ENCODE measurements at places on chromosomes 7 and 10. TPM values are rescaled to one million over a fixed set of nuclear protein-coding genes. Genes with fewer than 3 reads are reported as not detected.

Gene GARIN1A
- total RNA-seq = 8.2 TPM

DNA sequence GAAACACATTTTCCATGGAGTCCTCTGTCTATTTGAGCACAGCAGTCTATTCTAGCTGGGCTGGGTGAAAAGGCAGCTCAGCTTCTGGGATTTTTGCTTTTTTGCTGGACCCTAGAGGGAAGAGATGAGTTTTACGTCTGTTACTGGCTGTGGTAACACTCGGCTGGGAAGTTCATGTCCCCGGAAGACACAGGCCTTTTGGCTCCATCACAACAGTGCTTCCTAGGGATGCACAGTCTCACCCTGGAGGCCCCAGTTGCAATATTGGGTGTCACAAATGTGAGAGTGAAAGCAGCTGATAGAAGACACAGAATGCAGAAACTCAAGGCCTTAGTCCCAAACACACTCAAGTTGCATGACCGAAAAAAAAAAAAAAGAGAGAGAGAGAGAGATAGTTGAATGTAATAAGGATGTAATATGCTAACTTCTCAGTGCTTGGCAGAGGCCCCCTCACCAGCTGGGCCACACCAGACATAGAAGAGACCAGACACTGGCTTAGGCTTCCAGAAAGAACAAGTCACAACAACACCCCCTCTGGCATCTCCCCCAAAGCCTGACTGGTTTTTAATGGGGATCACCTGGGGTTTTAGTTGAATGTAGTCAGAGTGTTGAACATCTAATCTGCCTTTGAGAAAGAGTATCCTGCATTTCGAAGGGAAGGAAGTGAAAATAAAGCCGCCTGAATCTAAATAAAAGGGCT, 545.4 kb upstream of the FZD8 start:
- no peak for DNase-seq

Gene RASA4B
- total RNA-seq = 40.1 TPM

DNA sequence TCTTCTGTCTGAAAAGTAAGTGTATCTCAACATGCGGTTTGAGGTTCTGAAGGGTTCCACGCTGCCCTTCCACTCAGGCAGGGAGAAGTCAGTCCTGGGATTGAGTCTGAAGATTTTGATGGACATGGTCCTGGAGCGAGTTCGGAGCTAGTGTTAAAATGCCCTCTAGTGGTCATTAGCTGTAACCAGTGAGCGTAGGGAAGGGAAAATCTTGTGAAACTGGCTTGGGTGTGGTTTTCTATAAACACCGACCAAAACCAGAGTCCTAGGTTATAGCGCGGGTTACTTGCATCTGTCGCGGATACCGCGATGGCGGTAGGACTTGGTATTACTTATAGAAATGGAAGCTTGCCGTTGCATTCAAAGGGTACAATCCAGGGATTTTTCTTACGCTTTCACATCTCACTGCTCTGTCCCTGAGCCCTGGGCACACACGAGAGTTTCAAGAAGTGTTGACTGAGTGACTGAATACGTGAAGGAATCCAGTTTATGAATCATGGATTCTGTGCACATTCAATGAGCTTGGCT, 348.2 kb upstream of the C7orf33 start:
- no peak for DNase-seq

GRCh38 chr7:130598056-130598455, 70.5 kb downstream of the COPG2 start:
- DNase-seq = no peak

DNA sequence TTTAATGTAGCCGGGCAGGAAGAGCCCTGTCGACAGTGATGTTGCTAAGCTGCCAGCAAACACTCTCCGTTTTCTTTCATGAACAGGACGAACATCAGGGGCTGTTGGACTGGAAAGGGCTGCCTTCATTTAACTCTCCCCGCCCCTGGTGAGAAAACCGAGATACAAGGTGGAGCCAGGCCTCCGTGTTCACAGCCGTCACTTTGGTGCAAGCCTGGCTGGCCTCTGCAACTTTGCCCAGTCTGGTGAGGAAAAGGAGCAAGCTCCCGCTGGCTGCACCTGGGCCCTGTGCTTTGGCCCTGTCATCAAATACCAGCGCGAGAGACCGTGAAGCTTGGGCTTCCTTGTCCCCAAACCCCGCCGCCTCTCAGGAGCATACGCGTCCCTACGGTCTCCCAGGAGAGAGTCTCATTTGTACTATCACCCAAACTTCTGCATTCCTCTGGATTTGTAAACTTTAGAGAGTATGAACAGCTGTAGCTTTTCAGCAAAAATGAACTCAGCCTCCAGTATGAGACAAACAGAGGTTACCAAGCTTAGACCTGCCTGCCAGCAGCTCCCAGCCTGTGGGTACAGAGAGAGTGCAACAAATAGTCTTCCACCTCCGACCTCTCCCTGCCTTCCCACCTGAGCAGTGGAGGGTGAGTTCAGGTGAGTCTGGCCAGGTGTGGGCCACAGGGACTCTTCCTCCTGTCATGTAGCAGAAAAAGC, 445.3 kb upstream of the MGMT start:
- DNase-seq = no peak

Gene AOAH
- not detected for total RNA-seq

DNA sequence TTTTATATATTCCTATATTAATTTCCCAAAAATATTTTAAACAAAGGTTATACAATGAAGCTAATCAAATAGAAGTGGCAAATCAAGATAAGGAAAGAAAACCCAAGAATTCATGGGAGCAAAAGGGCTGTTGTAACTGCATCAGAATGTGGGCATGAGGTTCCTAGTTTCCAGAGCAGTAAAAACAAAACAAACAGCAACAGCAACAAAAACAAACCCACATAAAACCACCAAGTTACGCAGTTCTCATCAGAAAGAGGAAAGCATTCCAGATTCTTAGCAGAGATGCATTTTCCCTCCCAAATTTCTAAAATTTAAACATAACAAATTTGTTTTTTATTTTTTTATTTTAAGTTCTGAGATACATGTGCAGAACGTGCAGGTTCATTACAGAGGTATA, 34.8 kb upstream of the MSMB start:
- DNase-seq = no peak

Gene CLEC2L
- total RNA-seq = 3.1 TPM

GRCh38 chr10:62075912-62076311, 174.4 kb downstream of the ARID5B start:
- no peak for DNase-seq

GRCh38 chr7:80330434-80330833, 181.4 kb downstream of the GNAT3 start:
- DNase-seq = no peak

Gene ABCB4
- total RNA-seq = 2.5 TPM
